Left renal pelvis (tissue), 4 donors: ENCODE measurements at places on chromosomes 11 and 22. TPM values are rescaled to one million over a fixed set of nuclear protein-coding genes. Genes with fewer than 3 reads are reported as not detected.

GRCh38 chr11:43825217-43825816 is 55.3 kb upstream of the ALKBH3 start:
- no peak for DNase-seq

DNA sequence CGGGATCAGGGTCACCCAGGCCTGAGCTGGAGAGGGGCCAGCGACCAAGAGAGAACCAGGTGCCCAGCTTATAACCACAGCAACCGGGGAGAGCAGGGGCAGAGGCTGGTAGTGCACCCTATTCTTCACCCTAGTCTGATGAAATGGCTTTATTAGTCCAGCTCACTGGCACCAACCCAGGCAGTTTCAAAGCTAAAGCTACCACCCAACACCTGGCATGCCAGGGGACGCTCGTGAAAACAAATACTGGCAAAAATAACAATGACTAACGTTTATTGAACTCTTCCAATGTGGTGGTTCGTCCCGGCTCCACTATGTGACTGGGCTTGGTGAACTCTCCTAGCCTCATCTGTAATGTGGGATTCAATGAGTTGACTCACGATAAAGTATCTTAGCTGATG is 30.6 kb downstream of the SCGB1A1 start:
- DNase-seq, result no peak

DNA sequence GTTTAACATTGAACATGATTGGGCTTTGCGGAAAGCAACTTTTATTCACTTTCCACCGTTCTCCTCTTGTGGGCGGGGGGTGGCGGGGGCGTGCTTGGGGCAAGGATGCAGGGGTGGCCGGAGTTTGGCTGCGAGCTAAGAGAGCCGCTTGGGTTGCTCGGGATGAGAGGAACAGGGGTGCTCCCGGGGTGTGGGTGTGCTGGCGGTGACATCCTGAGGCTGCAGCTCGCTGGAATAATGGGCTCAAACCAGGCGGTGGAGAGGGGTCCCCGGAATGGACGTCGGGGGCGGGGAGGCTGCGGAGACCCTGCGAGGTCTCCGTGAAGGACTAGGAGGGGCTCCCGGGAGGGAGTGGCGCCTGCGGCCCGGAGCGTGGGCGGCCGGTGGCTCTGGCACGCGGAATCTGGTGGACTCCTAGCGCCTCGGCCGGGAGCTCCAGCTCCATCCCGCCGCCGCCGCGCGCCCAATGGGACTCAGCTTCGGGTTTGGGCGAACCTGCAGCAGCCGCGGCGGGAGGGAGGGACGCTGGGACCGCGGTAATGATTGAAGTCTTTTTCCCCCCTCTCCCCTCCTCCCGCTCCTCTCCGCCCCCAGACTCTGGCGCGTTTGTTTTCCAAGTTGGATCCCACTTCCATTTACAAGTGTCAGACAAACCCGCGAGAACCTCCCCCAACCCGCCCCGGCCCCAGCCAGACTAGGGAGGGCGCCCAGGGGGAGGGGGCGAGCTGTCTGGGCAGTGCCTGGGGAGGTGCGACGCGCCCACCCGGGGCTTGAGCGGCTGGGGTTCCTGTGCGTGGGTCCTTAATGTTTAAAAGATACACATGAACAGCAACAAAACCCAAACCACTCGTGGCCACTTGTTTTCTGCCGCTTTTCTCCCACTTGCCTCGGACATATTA is 2.0 kb downstream of the FAT3 start:
- no peak for DNase-seq

- DNase-seq, result peak; percentile 36
Measured at GRCh38 chr11:10322830-10323792, 18.2 kb downstream of the ADM start.

DNA sequence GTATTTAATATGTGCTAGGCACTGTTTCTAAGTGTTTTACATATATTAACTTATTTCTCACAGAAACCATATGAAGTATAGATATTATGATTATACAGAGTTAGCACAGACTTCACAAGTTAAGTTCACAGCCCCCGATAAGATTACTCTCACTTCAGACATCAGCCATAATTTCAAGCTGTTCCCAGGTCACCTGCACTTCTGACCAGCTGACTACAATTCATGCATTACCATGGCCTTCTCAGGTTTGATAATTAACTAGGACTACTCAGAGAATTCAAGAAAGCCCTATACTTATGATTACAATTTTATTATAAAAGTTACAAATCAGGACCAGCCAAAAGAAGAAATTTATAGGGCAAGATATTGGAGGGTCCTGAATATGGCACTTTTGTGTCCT is 68.2 kb upstream of the RRM1 start:
- DNase-seq, result no peak

GRCh38 chr11:130141561-130142341 is 17.8 kb upstream of the ST14 start:
- no peak for DNase-seq

- DNase-seq, result no peak
Measured at GRCh38 chr11:102733232-102733875, 8.6 kb upstream of the MMP8 start.

DNA sequence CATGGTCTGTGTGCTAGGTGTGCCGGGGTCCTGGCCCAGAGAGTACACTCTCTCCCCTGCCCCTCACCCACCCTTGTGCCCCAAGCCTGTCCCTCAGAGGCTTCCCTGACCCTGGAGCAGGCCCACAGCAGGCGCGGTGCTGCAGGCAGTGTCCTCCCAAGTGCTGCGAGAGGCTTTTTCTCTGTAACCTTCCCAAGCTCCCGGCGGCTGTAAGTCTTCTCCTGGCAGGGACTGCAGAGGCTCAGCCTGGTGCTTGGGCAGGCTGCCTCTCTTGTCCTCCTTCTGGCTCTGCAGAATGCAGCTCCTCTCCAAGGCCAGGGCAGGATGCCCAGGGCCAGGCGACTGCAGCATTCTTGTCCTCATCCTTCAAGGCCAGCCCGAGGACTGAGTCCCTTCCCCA is 15.9 kb downstream of the RFPL1 start:
- no peak for DNase-seq

DNA sequence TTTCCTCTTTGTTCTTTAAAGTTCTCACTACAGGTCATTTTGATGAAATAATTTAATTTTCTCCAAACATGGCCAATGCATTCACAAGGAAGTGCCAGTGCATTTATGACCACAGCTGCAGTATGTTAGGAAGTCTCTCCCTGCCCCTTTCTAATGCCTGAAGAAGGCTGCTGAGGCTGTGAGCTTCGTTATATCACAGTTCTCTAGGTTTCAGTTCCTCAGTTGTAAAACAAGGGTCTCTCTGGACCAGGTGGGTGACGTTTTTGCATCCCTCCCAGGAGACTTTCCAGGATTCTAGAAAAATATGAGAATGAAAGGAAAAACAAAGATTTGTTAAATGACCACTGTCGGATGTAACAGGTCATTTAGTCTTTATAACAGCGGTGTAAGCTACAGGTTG is 171.6 kb downstream of the LARGE1 start:
- no peak for DNase-seq

- no peak for DNase-seq
Measured at GRCh38 chr11:118618115-118618990, 10.9 kb downstream of the PHLDB1 start.

DNA sequence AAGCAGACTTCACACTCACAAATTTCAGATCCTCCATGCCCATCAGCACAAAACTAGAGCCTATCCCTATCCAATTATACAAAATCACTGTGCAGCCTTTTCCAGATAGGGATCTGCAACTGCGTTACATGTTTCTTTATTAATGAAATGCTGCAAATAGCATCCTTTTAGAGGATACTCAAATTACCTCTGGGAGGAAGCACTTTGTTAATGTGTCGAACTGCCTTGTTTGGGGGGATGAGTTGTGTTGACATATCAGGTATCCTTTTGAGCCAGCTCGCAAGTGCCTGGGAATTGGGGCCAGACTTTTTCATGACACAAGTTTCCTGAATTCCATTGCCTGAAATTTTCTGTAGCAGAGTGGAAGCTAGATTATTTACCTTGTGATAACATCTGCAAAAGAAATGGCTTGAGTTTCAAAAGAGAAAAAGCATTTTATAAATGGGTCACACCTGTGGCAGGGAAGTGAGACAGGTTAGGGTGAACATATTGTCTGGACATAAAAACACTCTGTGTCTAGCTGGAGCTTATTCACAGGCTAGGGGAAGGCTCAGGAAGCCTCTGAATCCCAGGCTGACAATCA is 299.1 kb upstream of the MTNR1B start:
- DNase-seq, result no peak

DNA sequence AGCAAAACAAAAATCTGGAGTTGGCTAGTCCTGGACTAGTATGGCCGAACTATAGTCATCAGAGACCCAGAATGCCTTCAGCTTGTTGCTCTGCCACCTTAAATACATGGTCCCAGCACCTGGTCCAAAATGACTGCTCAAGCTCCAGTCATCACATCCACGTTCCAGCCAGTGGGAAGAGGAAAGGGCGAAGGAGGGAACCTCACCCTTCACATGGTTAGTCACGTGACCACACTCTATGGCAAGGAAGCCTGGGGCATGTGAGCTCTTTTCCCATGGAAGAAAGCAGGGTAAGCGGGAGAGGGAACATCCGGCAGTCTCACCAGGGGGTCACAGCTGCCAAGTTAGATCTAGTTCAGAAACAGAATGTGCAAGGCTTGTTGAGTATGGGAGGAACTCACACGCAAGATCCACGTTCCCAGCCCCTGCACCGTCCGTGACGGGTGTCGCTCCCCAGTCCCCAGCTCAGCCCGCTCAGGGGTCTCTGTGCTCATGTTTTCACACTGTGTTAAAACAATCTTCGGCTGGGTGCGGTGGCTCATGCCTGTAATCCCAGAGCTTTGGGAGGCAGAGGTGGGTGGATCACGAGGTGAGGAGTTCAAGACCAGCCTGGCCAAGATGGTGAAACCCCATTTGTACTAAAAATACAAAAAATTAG is 1.9 kb upstream of the ANO9 start:
- DNase-seq, result no peak

DNA sequence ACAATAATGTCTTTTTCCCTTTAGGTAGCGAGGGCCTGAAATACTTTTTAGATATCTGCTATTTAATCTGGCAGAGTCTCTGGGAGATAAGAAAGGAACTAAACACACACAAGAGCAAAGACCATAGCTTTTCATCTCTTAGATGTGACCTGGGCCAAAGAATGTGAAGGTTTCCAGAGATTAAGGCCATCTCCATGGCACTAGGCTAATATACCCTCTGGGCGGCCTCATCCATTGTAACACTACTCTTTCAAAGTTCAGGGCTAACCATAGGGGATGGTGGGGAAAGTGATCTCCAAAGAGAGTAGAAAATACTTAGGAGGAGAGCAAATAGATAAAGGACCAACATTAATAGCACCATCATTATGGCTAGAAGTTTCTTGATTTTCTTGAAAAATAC is 326.4 kb downstream of the LRRC4C start:
- no peak for DNase-seq

DNA sequence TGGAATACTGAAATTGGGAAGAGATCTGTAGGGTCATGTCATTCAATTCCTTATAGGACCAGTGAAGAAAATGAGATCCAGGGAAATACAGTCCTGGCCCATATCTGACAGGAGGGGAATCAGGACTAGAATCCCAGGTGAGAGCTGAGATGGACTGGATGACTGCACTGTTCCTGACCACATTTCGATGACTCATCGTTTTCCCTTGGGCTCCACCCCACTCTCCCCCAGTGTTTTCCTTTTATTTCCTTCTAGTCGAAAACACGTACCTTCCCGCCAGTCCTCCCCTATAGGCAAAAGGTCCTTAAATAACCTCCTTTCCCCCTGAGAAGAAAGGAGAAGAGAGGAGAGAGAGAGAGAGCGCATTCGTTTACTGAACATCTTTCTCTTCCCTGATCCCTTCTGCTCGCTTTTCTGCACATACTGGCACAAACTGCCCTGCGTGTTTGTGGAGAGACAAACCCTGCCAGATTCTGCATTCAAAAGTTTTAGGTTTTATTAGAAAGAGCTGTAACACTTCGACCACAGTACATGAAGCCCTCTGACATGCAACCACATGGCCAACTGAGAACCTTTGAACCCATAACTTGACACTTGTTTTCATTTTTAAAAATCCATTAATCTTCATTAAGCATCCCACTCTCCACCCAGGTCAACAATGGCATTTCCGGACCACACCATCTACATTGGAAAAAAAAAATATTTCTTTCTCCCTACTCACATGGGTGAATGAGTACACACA is 565.7 kb downstream of the METTL15 start:
- no peak for DNase-seq

GRCh38 chr11:90134478-90135003 is at the start of gene NAALAD2:
Gene NAALAD2 (plus strand): TSS chr11:90134663. CDS start chr11:90134759, 96 bp downstream.
- DNase-seq, result peak; percentile 55

GRCh38 chr22:32922186-32922585 is 120.7 kb downstream of the TIMP3 start:
- DNase-seq, result no peak

GRCh38 chr22:38706101-38706900 is 557 bp downstream of the GTPBP1 start:
- no peak for DNase-seq

DNA sequence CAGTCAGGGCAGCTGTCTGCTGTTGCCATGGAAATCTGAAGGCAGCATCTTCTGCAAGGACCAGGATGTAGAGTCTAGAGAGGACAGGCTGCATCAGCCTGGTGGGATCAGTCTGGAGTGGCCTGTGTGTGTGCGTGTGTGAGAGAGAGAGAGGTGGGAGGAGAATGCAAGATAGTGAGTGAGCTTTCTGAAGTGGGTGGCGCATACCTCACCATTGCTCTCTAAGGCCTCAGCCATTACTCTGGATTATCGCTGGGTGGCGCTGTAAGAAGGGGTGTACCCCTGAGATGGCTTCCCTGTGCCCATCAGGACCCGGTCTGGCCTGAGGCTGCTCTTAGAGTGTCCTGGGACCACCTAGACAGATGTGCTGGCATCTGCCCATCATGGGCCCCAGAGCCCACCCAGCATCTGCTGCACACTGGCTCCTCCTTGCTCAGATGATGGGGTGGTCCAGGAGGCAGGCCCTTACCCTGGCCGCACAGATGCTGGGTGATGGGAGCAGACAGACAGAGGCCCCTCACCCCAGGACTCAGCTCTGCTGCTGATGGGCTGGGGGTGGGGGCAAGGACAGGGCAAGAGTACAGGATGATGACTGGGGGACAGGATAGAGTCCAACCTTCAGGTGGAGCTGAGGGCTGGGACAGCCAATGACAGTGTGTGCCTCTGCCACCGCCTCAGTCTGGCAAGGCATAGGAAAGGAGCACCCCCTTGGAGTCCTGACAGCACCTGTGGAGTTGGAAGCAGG is 25.7 kb upstream of the TUB start:
- no peak for DNase-seq

PHLDB1 gene
- 104 TPM for polyA plus RNA-seq

RFPL3 gene
- not detected for polyA plus RNA-seq

FGF19 gene
- 2.0 TPM for polyA plus RNA-seq

OR8D1 gene
- polyA plus RNA-seq, result not detected

PRR33 gene
- 0.14 TPM for polyA plus RNA-seq

UBQLNL gene
- 0.52 TPM for polyA plus RNA-seq

CDON gene
- polyA plus RNA-seq, result 24.6 TPM

CCDC87 gene
- polyA plus RNA-seq, result 0.24 TPM

OR5AR1 gene
- polyA plus RNA-seq, result not detected
